Stimulated activated CD4-positive, alpha-beta T cell treated with anti-CD3 and anti-CD28 coated beads, Interleukin-1b, Interleukin-23, amount 100 ng/mL, for 4 hours (primary cell): ENCODE measurements at places on chromosomes 7 and 10.

DNA sequence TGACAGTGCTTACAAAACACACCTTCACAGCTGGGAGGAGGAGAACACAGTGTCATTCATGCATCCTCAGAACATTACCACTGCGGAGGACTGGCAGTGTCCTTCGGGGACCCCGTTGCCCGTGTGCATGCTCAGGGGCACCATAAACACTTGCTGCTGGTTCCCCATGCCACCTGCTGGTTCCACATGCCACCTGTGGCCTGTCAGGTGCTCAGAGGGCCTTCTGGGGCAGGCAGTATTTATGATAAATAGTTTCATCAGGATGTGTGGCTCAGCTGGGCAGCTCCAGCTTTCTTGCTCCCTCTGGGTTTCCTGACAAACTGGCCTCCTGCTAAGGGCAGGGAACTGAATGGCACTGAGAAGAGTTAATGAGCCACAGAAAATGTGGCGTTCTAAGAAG is 32.1 kb downstream of the CELF2 start:
- DNase-seq, result no peak

DNA sequence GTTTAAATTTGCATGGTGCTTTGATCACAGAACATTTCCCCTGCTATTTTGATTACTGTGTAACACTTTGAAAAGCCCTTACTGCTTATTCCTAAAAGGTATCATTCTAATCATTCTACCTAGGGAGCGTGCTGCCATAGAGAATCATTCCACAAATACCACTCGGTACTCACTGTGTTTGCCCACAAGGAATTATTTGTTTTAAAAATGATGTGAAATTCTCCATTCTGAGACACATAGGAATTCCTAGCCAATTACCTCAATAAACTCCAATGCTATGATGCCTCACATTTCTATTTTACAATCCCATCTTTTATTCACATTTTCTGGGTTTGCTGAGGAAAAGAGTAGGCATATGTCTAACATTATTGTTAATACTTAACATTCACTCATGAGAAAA is 16.2 kb upstream of the TES start:
- DNase-seq, result no peak

DNA sequence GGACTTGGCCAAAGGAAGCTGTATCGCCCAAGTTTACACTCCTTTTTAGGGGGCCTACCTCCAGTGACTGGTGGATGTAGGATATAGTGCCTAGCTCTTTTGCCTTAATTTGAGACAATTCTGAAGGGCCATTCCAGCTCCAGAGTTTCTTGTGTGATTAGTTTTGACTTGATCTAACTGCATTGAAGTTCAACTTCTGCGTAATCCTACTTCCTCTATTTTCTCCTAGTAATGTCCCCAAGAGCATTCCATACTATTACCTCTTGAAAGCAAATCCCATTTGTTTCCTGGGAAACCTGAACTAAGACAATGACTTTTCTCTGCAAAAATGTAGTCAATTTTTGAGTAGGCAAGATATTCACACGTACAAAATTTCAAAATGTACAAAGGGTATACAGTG is 4.7 kb upstream of the H2AZ2 start:
- no peak for DNase-seq

DNA sequence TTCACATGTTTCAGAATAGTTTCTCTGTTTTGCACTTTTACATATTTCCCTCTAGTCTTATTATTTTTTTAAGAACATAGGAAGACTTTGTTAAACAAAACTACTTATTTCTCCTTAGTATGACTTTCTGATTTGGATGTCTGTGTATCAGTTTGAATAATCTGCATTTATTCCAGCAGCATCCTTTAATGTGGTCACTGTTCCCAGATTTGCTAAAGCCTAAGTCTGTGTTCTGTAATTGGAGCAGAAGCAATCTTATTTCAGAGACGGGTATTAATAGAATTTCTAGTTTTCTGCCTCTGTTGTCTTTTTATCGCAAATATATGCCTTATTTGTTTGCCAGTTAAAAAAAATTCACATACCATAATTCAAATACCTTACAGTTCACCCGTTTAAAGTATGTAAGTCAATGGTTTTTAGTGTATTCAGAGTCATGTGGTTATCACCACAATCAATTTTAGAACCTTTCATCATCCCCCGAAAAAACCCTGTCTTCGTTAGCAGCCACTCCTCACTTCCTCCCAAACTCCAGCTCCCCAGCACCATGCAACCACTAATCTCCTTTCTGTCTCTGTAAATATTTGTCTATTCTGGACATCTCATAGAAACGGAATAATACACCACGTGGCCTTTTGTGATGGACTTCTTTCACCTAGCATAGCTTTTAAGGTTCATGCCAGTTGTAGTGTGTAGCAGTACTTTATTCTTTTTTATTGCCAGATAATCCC is 58.7 kb downstream of the INPP5F start:
- DNase-seq, result no peak

- no peak for DNase-seq
Measured at GRCh38 chr10:51683031-51683691, 16.2 kb downstream of the CSTF2T start.

DNA sequence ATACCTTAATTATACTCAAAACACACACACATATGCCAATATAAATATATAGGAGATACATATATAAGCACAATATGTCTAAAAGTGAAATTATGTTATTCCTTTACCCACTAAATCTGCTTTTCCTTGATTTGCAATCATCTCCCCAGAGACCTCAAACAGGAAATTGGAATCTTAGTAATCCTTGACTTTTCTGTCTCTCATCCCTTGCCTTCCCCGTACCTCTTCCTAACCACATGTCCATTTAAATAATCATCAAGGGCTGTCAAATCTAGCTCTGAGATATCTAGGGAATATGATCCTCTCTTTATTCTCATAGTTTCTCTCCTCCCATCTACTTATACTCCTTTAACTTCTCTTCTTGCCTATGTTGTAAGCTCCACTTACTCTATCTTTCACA is 336.6 kb downstream of the HGF start:
- no peak for DNase-seq

DNA sequence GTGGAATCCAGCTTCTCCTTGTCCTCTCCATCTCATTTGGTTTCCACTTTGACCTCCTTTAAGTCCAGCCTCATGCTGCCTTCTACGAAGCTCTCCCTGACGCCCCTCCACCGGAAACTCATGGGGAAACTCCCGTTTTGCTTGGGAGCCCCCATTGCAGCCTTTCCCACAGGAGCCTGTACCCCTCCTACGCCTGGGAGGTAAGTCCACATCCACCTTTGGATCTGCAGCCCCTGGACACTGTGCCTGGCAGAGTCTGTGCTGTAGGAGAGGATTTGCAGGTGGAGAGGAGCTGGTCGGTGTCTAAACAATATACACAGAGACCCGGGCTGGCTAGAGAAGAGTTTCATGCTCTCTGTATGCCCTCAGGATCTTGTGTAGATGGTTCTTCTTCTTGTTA is 296.1 kb downstream of the GLRX3 start:
- no peak for DNase-seq

DNA sequence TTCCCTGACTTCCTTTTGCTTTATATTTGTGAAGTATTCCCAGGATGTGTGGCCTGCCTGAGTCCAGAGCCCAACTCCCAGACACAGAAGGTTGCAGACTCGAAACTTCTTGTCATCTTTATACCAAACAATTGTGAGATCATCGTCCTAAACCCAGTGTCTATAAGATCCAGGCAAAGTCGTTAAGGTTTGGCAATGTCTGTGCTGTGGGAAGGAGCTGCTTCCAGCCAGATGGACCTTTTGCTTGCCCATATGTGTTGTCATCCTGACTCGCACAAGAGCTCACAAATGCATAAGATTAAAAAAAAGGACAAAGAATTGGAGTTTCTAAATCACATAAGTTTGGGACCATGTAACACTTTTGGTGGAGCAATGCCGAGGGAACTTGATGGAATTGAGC is 37.0 kb downstream of the WNT2 start:
- no peak for DNase-seq

- DNase-seq, result no peak
Measured at GRCh38 chr7:37669818-37670217, 13.7 kb upstream of the GPR141 start.
